Mammary epithelial cell (primary cell): ENCODE measurements at places on chromosomes 4 and X.

DNA sequence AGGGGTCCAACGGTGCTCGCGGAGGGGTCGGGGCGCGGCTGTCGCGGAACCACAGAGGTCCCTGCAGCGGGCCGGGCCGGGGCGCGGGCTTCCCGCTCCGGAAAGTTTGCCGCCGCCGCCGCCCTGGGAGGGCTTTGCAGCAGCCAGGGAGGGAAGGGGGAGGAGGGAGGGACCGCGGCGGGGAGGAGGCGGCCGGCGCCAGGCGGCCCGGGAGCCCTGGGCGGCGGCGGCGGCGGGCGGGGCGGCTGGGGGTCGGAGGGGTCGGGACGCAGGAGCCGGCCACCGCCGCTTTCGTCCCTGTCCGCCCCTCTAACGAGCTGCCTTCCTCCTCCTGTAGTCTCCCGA is 375 bp downstream of the FGFR3 start:
- DNase-seq: no peak

- no peak for DNase-seq
Measured at GRCh38 chr4:88743696-88744095, 46.1 kb upstream of the NAP1L5 start.

DNA sequence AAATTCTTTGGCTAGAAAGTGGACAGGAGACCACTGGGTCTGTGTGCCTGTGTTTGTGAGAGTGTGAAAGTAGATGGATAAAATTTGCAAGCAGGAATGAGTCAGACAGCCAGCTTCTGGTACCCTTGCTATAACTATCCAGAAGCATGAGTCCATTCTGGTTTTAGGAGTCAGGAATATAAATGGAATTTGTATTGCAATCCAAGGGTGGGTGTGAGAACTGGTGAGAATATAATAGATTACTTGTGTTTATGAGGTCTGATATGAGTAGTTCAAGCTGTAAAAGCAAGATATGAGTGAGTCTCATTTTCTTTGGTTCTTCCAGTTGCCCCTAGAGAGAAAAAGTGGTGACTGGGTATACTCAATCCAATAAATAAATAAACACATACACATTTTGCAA is 212.7 kb upstream of the TAPT1 start:
- no peak for DNase-seq

GRCh38 chr4:139142087-139142486 is 34.9 kb downstream of the ELF2 start:
- DNase-seq: no peak

GRCh38 chr4:111650674-111651086 is 494.6 kb upstream of the FAM241A start:
- no peak for DNase-seq
